ENCODE measurements at places on chromosomes 3 and 15.

GRCh38 chr3:56851966-56852884, 50.5 kb upstream of the ARHGEF3 start:
- DNase-seq = no peak

DNA sequence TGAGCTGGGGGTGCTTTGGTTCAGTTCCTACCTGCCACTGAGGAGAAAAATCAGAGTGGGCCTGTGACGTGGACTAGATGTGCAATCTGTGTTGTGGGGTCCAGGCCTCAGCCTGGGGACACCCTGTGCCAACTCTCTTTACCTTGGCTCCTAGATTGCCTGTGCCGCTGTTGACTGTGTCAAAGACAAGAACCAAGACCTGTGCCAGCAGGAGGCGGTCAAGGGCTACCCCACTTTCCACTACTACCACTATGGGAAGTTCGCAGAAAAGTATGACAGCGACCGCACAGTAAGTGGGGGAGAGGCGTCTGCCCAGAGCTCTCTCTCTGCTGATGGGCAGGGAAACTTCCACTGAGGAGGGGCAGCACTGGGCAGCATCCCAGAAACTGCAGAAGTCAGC, 40.6 kb upstream of the SEC22A start:
- DNase-seq = no peak

- DNase-seq = peak; percentile 70
Measured at GRCh38 chr3:15310491-15311370, 21.7 kb downstream of the SH3BP5 start.

DNA sequence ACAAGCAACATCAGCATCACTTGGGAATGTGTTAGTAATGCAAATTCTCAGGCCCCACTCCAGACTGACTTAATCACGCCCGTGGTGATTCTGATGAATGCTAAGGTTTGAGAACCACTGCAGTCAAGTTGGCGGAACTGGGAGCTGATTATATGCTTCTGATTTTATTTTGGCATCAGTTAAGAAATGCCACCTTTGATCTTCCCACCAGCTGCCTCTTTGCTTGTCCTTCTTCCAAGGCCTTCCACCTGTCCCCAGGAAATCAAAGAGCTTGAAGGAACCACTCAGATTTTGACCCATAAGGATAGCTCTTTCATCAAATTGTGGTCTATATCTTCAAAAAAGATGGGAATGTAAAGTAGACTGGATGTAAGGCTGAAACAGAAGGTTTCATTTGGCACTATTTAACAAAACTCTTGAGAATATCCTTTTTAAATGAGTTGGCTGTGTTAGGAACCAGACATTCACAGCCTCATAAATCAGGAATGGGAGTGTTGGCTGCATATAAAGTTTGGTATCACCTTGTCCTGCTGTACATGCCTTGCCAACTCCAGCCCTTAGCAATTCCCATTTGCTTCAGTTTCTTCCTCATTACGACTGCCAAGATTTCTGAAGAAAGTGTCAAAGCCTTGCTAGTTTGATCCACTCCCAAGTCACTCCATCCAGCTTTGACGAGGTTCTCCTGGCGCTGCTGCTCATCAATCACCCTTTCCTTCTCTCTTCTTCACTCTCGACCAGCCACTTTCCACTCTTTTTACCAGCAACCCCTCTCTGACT, 125.8 kb upstream of the NPHP3 start:
- no peak for DNase-seq

DNA sequence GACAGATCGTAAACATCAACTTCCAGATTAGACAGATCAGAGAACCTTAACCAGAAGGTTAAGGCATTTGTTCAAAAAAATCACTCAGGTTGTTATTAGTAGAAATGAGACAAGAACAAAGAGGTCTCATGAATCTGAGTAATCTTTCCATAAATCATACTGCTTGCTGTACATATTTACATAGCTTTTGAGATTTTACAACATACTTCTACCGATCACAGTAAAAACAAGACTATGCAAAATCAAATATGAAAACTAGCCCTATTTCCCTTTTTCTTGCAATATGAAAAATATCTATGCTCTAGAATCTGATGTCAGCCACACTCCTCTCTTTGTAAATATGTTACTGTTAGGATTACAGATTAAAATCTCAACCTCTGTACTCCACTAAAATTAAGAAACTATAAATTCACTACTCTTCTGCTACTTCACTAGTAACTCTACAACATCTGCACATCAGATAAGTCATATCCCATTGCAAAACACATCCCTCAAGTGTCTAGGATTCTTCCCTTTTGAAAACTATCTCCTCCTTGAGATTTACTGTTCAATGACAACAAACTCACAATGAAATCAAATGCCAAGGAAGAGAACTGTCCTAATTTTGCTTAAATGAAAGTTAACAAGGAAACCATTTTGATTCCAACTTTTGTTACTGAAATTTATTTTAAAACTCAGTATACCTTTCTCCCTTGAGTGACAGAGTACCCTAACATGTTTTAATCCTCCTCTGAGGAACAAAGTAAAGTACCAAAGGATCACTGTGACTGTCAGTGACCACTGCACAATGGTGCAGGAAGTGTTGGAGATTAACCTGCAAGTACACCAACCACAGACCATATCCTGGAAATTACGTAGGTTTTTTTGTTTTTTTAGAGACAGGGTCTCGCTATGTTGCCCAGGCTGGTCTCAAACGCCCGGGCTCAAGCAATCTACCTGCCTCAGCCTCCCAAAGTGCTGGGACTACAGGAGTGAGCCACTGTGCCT, 12.8 kb downstream of the DCUN1D1 start:
- no peak for DNase-seq

GRCh38 chr3:57230006-57230405, 2.5 kb downstream of the APPL1 start:
- DNase-seq = no peak

Measured in stimulated activated CD4-positive, alpha-beta T cell treated with anti-CD3 and anti-CD28 coated beads, Interleukin-12 subunit alpha, Interleukin-12 subunit beta, amount 100 ng/mL, for 48 hours (primary cell).